H4 (cell line): ENCODE measurements at places on chromosomes 11 and 22. TPM values are rescaled to one million over a fixed set of nuclear protein-coding genes. Genes with fewer than 3 reads are reported as not detected.

Gene IZUMO1R
- total RNA-seq: not detected in 2 replicates

Gene PICK1
- 15.8 and 21.7 TPM in 2 replicates for total RNA-seq

Gene OR51B5
- 28.2 and 31.4 TPM in 2 replicates for total RNA-seq

Gene KRTAP5-9
- total RNA-seq: not detected in 2 replicates

Gene KRTAP5-7
- not detected in 2 replicates for total RNA-seq

Gene OR5B2
- total RNA-seq: not detected in 2 replicates

Gene TBX10
- total RNA-seq: not detected in 2 replicates

Gene TFIP11
- 13.8 and 15.4 TPM in 2 replicates for total RNA-seq

Gene MRGPRF
- total RNA-seq: not detected in 2 replicates

Gene TPBGL
- total RNA-seq: not detected in 2 replicates

Gene NXPE1
- total RNA-seq: not detected in 2 replicates

Gene TIRAP
- total RNA-seq: 1.8 and 3.9 TPM in 2 replicates

Gene PHLDA2
- 11.7 and 15.2 TPM in 2 replicates for total RNA-seq

Gene ZP1
- 1.5 and 2.1 TPM in 2 replicates for total RNA-seq

Gene MRPL11
- total RNA-seq: 71.8 and 77.7 TPM in 2 replicates

Gene MS4A8
- 0.17 TPM in 1 of 2 replicates, not detected in the other for total RNA-seq

Gene NLRP14
- total RNA-seq: 0.08 and 0.19 TPM in 2 replicates

Gene PYGM
- total RNA-seq: 0.25 TPM in 1 of 2 replicates, not detected in the other

Gene ARHGEF17
- total RNA-seq: 3.3 and 3.9 TPM in 2 replicates

Gene ACTN3
- not detected in 2 replicates for total RNA-seq

Gene BLID
- total RNA-seq: 0.10 and 0.16 TPM in 2 replicates

Gene TRIM51G
- total RNA-seq: not detected in 2 replicates

Gene AP5B1
- 4.6 and 6.1 TPM in 2 replicates for total RNA-seq

Gene IGSF22
- total RNA-seq: not detected in 2 replicates

Gene SSTR3
- total RNA-seq: not detected in 2 replicates

Gene TMEM191C
- total RNA-seq: 0.25 TPM in 1 of 2 replicates, not detected in the other

Gene SAA4
- total RNA-seq: not detected in 2 replicates

Gene GVQW3
- 0.08 and 1.2 TPM in 2 replicates for total RNA-seq

Gene NOX4
- total RNA-seq: 1.4 and 3.1 TPM in 2 replicates

Gene PANX2
- total RNA-seq: 4.2 and 4.4 TPM in 2 replicates

Gene DCDC1
- 0.08 and 0.31 TPM in 2 replicates for total RNA-seq

Gene DGCR6
- total RNA-seq: 1.1 TPM in 1 of 2 replicates, not detected in the other

Gene IGLL5
- total RNA-seq: not detected in 2 replicates

Gene GP1BB
- 0.06 and 1.3 TPM in 2 replicates for total RNA-seq

Gene OR56A4
- total RNA-seq: not detected in 2 replicates

Gene PTGDR2
- total RNA-seq: not detected in 2 replicates

Gene RAB39A
- total RNA-seq: 0.92 and 1.4 TPM in 2 replicates

Gene PATE2
- total RNA-seq: not detected in 2 replicates

Gene MRTFA
- total RNA-seq: 13.6 and 20.5 TPM in 2 replicates

Gene GPR83
- total RNA-seq: 0.06 TPM in 1 of 2 replicates, not detected in the other

Gene KRTAP5-8
- total RNA-seq: not detected in 2 replicates

Gene HSCB
- 17.6 and 22.4 TPM in 2 replicates for total RNA-seq

Gene SCGB1D2
- total RNA-seq: not detected in 2 replicates

Gene OR52E5
- total RNA-seq: not detected in 2 replicates
